ENCODE measurements at places on chromosomes 13 and 19. TPM values are rescaled to one million over a fixed set of nuclear protein-coding genes. Genes with fewer than 3 reads are reported as not detected.

PSG7 gene
- total RNA-seq, result not detected

MUC16 gene
- under 0.01 TPM for total RNA-seq

SPACA6 gene
- 6.8 TPM for total RNA-seq

C2CD4C gene
- total RNA-seq, result 0.20 TPM

ATP4A gene
- total RNA-seq, result not detected

ARL11 gene
- total RNA-seq, result 0.13 TPM

ESD gene
- 90.8 TPM for total RNA-seq

ZBTB32 gene
- total RNA-seq, result not detected

SGCG gene
- total RNA-seq, result 0.07 TPM

NCCRP1 gene
- not detected for total RNA-seq

PRR36 gene
- not detected for total RNA-seq

PSG11 gene
- total RNA-seq, result not detected

ZNF558 gene
- total RNA-seq, result 3.8 TPM

PABPC3 gene
- 0.11 TPM for total RNA-seq

PRRG2 gene
- total RNA-seq, result 3.1 TPM

NTF4 gene
- not detected for total RNA-seq

TNFRSF19 gene
- total RNA-seq, result 0.07 TPM

ADGRL1 gene
- 1.4 TPM for total RNA-seq

IQCN gene
- total RNA-seq, result 0.07 TPM

ZNF229 gene
- 15.2 TPM for total RNA-seq

ZNF615 gene
- total RNA-seq, result 16.7 TPM

RASIP1 gene
- 70.1 TPM for total RNA-seq

KLK3 gene
- not detected for total RNA-seq

CHAMP1 gene
- total RNA-seq, result 13.1 TPM

Measured in pulmonary artery endothelial cell (primary cell).